OCI-M1 (cell line): ENCODE measurements at places on chromosomes 6 and 20.

DNA sequence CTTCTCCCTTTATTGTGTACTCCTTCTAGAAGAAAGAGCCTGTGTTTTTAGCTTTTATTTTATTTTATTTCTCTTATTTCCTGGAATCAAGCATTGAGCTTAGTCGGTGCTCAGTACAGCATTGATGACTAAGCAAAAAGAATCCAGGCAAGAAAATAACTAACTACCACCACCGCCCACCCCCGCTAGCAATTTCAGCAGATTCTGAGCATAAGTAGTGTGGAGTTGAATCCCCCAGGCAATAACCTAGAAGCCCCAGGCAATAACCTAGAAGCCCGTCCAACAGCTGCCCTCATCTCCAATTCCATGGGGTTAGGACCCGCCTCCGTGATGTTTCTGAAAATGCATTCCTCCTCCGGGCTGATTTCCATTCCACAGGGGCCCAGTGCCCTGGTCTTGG lies 258.0 kb upstream of the TAB2 start:
- no peak for DNase-seq

DNA sequence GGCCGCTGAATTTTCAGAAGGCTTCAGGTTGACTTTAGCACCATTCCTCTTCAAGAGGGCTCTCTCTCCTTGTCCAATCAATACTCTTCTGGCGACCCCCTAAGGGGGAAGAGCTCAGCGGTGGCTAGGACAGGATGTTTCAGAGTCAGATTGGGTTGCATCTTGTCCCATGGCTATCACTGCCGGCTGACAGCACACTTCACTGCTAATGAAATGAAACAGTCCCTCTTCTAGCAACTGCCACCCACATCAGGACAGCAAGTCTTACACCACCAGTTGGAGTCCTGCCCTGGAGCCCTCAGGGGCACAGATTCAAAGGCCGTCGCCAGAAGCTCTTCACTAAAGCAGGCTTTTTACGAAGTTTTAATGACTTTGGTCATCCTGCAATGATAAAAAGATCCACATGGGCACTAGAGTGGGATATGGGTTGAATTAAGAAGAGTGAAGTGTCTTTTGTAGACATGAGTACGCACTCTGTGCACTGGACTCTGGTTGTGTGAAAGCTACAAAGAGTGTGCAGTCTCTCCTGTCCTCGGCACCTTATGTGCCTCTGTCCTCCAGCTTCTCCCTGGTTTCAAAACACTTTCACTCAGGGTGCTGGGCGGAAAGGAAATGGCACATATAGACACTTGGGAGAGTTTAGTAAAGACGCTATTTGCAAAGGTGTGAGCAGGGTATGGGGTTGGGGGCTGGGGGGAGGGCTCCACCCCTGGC lies 66.1 kb upstream of the SLC22A16 start:
- DNase-seq, result no peak

GRCh38 chr20:36585410-36586125 lies 12.2 kb downstream of the TGIF2 start:
- no peak for DNase-seq

- DNase-seq, result peak; percentile 63
These were observed 425.3 kb upstream of the NOX3 start for GRCh38 chr6:155880900-155881299.

GRCh38 chr20:63047267-63047666 lies 40.5 kb upstream of the BHLHE23 start:
- no peak for DNase-seq

DNA sequence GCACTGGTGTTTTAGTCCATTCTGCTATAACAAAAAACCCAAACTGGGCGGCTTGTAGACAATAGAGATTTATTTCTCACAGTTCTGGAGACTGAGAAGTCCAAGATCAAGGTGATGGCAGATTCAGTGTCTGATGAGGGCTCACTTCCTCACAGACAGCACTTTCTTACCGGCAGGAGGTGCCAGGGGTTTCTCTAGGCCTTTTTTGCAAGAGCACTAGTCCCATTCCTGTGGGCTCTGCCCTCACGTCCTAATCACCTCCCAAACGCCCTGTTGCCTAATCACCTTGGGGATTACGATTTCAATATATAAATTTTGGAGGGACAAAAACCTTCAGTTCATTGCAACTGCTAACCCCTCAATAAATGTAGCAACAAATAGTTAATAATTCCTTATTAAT lies 140.0 kb upstream of the SGK1 start:
- DNase-seq, result peak; percentile 20

GRCh38 chr6:86936834-86937218 lies 502 bp upstream of the HTR1E start:
- no peak for DNase-seq

DNA sequence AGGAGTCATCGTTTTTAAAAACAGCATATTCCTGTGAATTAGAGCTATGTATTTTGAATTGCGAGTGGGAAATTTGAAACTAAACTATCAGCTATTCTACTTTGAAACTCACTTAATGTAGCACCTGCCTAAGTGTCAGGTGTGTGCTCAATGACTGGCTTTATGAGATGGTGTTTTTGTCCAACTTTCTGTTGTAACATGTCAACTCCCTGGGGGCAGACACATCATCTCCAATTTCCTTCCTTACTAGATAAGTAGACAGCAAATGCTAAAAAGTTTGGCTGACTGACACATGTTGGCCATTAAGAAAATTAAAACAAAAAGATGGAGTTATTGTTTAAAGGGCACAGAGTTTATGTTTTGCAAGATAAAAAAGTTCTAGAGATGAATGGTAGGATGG lies 226.9 kb downstream of the TFAP2B start:
- no peak for DNase-seq

DNA sequence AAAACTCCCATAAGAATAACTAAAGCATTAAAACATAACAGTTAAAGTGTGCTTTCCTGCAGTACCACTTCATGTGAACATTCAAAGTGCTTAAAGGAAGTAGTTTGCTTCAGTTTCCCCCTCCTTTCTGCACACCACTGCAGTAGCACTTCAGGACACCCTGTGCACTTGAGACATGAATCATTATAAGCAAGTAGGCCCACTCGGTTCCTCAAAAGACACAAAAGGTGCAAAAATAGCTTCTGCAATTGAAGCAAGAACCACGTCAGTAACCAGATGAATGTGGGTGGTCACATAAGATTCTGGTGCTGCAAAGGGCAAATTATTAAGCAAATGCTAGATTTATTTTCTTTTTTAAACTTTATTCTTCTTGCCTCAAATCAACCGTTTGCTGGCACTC lies 160.6 kb downstream of the HIVEP2 start:
- no peak for DNase-seq

DNA sequence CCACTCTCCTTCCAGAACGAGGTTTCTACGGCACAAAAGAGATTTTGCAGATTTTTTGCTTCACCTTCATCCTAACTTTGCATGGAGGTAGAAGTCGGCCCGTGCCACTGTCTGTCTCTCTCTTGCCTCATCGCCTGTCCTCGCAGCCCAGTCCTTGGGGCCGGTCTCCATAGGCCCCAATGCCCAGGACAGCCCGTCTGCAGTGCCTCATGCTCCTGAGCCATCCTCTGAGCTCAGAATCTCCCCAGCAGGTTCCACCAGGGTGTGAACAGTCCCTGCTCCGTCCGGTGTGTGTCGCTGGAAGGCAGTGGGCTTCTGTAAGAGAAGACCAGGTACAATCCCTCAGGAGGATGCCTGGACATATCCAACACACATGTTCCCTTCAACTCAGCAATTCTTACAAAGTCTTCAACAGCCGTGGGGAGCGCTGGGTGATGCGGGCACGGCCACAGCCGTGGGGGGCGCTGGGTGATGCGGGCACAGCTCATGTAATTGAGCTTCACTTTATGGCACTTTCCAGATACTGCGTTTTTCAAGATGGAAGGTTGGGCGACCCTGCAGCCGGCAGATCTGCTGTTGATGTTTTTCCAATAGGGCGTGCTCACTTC lies 231.9 kb downstream of the DLL1 start:
- no peak for DNase-seq

GRCh38 chr6:44489910-44490604 lies 102.6 kb downstream of the CDC5L start:
- no peak for DNase-seq

GRCh38 chr6:14640631-14641030 lies 523.1 kb downstream of the CD83 start:
- DNase-seq, result no peak

- no peak for DNase-seq
These were observed 40.3 kb downstream of the MDFI start for GRCh38 chr6:41678511-41679084.

GRCh38 chr6:20866036-20866435 lies 331.8 kb downstream of the CDKAL1 start:
- DNase-seq, result no peak

DNA sequence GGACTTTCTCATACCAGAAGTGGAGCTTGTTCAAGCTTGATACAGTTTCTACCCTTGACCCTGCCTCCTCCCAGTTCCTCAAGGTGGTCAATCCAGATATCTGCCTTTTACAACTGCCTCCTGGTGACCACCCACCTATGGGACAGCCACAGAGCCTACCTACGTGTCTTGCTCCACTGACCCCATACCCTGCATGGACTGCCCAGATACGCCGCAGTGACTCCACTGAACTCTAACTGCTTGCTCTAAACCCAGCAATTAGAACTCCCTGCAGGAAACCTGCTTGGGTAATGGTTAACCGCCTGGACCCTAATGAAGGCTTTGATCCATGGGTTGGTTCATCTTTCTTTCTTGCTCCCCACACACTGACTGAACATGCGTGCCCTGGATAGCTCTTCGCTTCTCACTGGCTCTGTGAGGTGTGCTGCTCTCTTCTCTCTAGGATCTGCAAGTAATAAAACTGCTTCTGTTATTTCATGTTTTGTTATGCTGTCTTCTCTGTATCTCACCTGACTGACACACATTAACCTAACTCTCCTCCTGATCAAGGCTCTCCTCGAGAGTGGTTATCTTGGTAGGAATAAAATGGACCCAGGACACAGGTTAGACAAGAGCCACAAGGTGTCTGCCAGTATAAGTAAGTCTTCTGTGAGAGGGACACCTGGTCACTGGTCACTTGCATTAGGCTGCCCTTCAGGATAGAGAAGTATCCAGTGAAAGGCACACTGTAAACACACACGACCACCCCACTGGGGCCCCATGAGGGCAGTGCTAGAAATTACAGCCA lies 79.2 kb downstream of the CHD6 start:
- DNase-seq, result no peak

DNA sequence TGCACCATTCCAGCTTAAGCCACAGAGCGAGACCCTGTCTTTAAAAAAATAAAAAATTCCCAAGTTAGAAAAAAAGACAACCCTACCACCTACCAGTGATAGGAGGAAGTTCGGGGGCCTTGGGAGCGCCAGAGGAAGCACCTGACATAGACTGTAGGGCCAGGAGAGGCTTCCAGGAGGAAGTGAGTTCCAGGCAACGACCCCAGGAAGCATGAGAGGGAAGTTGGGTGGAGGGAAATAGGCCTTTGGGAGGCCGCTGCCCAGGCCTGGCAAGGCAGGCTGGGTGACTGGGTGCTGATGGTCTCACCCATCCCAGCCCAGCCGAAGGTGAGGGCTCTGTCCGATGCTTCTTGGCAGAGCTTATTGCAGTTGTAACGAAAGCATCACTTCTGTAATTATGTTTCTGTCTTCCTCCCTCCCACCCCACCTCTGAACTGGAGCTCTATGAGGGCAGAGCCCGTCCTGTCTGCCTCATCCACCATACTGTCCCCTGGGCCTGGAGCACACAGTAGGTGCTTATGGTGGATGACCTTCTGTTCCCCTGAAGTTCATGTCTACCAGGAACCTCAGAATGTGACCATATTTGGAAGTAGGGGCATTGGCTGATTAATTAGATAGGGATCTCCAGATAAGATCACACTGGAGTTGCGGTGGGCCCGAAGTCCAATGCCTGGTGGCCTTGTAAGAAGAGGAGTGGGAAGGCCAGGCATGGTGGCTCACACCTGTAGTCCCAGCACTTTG lies 54.1 kb downstream of the UBE2V1 start:
- no peak for DNase-seq

- peak; percentile 94 for DNase-seq
These were observed 47.4 kb downstream of the TRMT11 start for GRCh38 chr6:126033696-126034095.

GRCh38 chr6:56970849-56971248 lies 15.9 kb downstream of the BEND6 start:
- DNase-seq, result no peak

GRCh38 chr6:39731565-39731964 lies 6.4 kb upstream of the KIF6 start:
- DNase-seq, result no peak

- no peak for DNase-seq
These were observed 29.8 kb upstream of the AHI1 start for GRCh38 chr6:135527116-135527959.

- no peak for DNase-seq
These were observed 127.9 kb downstream of the COL19A1 start for GRCh38 chr6:69994251-69994650.

DNA sequence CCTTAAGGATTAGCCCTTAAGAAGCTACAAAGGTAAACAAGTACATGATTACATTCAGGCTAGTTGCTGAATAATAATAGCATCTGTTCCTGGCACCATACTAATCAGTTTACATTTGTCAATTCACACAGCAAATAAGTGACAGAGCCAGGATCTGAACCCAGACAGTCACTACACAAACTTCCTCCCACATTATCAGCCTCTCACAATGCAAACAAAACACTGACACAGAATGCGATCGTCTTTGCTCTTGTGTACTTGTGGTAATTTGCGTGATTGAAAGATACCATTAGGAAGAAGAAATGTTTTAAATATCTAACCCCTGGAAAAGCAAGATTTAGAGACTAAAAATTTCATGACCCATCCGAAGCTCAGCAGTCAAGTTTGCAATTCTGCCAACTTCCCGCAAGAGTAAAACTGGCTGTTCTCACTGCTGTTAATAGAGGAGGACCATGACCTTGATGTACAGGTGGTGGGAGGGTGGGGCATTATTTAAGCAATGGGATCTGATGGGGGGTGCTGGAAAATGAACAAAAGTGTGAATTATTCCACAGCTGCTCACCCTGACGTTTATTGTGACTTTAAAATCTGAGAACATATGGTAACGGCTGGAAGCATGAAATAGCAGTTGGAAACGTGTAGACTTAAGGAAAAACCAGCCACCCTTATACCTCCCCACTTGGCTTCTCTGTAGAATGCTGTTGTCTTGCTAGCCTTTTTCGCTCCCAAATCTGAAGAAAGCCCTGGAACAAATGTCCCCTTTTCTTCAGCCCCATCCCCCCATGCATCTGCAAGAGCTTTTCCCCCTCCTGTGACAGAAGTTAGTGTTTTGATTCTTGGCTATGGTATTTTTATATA lies 95.3 kb upstream of the ARMC2 start:
- DNase-seq, result no peak

DNA sequence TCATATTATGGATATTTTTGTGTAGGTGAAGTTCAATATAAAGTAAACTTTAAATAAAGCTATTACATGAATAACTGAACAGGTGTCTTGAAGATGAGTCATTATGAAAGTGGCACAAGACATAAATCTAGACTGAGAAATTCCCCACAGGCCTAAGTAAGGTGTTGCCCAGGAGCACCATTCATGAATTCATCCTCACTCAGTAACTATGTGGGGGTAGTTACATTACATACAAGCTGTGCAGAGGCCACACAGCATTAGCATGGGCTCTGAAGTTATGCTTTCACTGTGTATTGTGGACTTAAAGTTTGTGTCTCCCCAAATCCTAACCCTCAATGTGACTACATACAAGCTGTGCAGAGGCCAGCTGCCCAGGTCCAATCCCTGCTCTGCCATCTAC lies 65.9 kb downstream of the BCAS1 start:
- no peak for DNase-seq

- no peak for DNase-seq
These were observed at the start of gene PHF1 for GRCh38 chr6:33410711-33411631. Gene PHF1 (plus strand): TSS chr6:33411014. CDS start chr6:33412264, 1,250 bp downstream.
